ENCODE measurements at places on chromosomes 3 and 15.

GRCh38 chr3:107953722-107954121 is 137.1 kb downstream of the CD47 start:
- DNase-seq = no peak

DNA sequence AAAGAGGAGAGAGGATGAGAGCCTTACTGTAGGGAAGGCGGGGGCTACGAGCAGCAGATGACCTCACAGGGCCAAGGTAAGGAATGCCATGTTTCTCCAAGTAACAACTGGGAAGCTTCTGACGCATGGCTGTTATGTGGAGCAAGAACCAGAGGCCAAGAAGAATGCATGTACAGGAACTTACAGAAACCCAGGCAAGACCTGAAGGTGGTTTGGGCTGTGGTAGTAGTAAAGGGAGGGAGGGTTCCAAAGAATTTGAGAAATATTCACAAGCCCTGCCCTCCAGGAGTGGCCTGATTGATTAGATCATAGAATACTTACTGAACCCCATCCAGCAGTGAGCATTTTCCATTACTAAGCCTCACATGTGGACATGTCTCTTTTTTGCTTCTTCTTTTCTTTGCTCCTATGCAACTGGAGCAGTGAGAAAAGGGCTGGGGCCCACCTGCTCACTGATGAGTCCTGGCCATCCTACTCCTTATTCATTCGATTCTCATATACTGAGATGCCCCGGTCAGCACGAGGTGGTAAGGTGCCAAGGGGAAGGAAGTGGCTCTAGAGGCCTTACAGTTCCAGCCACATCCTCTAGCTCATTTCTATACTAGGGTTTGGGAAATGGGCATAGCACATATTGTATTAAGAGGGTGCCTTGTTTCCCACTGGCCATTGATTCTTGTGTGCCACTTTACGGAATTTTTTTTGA is 8.3 kb upstream of the SLC12A8 start:
- peak; percentile 29 for DNase-seq

- DNase-seq = no peak
Measured at GRCh38 chr3:152315623-152316022, 46.9 kb downstream of the MBNL1 start.

- no peak for DNase-seq
Measured at GRCh38 chr15:63133786-63134185, 12.1 kb downstream of the LACTB start.

DNA sequence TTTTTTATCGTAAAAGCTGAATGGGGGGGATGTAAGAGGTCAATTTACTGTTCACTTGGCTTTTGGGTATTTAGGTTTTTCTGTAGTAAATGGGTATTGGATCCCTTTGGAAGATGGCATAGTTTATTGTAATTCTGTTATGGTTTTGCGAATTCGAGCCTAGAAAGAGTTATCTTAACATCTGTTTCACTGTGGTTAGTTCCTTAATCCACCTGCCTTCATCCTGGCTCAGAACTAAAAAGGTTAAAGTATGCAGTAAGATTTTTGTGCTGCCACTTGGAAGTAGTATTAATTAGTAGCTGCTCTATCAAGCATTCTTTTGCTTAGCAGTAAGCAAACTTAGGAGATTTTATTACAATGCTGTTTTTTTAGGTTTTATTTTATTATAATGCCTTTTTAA is 62.4 kb downstream of the ARIH1 start:
- DNase-seq = no peak
